Astrocyte of the spinal cord (primary cell): ENCODE measurements at places on chromosomes 12 and 14.

GRCh38 chr12:114685869-114686268 is 1.9 kb upstream of the TBX3 start:
- DNase-seq, result no peak

GRCh38 chr14:88007608-88008007 is 2.7 kb downstream of the GPR65 start:
- DNase-seq, result no peak

DNA sequence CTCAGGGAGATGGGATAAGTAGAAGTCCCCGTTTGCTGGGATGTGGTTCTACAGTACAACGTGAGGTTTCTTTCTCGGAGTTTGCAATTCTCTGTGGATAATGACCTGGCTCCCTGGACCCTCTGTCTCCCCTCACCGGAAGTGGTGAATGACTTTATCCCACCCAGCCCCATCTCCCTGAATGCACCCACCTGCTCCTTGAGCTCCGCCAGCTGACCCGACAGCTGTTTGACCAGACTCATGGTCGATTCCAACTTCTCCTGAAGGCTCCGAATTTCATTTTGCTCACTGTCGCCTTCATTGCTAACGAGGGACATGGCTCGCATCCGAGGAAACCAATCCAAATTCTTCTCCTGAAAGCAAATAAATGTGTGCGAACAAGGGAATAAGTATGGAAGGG is 144.6 kb downstream of the SSPN start:
- DNase-seq, result no peak

DNA sequence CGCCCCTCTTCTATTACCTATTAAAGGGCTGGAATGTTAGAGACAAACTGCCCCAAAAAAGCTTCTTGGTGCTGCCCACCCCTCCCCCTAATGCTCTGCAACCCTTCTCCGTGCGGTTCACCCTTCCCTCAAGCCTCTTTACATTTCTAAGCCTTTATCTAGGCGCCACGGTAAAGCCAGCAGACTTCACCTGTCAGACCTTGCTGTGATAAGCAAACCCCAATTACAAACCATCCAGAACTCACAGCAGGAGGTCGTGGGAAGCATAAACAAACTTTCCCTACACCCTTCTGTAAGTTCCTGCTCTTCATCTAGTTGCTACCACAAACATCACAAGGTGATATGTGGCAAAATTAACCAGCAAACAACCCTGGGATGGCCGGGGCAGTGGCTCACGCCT is 56.8 kb downstream of the MOK start:
- no peak for DNase-seq

- DNase-seq, result no peak
Measured at GRCh38 chr12:112850383-112850782, 56.4 kb upstream of the OAS1 start.

DNA sequence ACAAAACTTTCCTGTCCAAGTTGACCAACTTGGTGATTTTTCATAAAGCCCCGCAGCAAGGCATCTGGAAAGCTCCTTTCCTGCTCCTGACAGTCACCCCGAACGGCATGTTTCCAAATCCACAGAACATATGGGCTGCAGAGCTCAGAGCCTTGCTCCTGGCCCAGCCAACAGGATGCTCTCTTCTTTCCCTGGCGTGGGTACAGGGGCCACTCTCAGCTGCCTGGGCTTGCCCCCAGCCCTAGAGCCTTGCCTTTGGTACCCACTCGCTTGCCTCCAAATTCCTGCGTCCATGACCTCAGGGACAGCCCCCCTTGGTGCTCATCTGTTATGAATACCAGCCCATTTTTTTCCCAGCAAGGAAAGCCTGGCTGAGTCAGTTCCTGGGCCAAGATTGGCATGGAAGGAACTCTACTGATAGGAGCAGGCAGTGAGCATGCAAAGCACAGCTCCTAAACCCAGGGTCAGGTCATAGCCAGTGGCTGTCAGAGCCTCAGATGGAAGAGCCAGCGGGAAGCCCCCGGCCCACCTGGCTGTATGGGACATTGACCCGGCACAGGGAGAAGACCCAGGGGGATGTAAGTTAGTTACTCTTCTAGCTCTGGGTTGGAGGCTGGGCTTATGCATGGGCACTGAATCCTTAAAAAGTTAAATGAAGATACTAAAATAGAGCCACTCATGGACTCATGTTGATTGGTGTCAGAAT is 105.3 kb upstream of the RTL1 start:
- DNase-seq, result no peak
